MG63 (cell line): ENCODE measurements at places on chromosomes 12 and 14.

- DNase-seq = no peak
Observed at GRCh38 chr14:92635896-92636295, 112.5 kb downstream of the LGMN start.

GRCh38 chr14:76294876-76295275, 81.1 kb upstream of the ESRRB start:
- no peak for DNase-seq

GRCh38 chr12:12960639-12961209, 8.8 kb upstream of the GPRC5D start:
- DNase-seq = no peak

DNA sequence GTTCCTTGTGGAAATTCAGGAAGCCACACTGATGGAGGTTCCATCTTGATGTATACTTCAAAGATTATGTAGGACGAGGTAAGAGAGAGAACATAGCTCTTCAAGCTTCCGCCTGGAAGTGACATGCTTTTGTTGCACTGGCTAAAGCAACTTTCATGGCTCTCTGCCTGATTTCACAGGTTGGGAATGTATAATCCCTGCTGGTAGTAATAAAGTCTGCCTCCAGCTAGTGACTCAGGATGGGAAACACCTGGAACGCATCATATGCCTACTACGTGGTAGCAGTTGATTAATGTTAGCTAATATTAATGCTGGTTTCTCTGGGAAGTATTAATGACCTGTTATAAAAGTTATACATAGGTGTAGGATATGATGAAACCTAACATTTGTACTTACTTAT, 71.1 kb downstream of the PELI2 start:
- no peak for DNase-seq

DNA sequence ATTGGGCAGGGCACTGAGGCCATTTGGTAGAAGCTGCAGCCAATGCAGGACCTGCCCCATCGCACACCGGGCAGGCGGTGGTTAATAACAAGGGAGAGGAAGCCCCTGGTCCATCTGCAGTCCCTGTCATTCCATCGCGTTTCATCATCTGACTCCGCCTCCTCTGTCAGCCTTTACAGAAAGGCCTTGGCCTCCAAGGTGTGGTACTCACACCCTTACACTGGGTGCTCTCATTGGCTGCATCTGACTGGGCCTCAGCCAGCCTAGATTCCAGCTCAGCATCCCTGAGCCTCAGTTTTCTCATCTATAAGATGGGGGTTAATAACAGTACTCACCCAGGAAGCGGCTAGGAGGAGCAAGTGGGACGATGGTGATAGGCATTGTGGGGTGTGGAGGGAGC, 14.7 kb upstream of the HHIPL1 start:
- no peak for DNase-seq

DNA sequence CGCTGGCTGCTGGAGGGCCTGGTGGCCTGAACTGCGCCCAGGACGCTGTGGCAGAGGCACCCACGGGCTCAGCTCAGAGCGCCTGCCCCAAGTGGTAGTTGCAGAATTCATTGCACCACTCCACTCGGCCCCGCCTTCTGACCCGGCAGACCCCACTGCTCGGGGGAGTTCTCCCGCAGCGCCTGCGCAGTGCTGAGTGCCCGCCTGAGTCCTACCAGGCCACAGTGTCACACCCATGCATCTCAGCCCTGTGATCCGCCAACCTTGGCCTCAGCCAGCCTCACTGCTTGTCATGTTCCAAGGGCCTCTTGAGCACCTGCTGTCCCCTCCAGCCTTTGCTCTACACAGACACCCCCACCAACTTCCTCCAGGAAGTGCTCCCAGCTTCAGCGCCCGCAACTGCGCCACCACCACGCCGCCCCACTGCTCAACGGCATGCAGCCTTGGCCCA, 12.2 kb downstream of the DEGS2 start:
- no peak for DNase-seq

DNA sequence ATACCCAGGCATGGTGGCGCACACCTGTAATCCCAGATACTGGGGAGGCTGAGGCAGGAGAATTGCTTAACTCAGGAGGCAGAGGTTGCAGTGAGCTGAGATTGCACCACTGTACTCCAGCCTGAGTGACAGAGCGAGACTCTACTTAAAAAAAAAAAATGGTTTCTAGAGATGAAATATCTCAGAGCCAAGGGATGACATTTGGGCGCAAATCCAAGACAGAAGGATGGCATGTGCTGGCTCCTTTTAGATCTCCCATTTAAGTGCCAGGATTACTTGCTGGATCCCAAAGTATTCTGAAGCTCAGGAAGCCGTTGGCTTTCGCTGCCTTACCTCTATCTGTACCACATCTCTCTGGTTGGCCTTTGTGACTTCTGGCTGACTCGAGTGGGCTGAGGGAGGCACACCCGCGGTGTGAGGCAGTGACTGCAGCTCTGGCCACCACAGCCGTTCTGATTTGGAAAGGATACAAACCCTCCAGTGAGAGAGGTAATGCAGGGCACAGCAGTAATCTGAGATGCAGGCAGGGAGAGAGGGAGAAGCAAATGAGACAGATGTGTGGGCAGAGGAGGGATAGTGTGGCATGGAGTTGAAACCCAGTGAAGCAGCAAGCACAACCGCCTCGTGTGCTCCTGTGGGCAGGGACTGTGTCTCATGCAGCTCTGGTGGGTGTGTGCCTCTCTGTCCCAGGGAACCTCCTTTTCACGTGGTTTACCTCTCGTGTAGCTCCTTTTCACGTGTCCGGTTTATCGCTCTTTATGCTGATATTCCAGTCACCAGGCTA, 4.9 kb downstream of the B4GALNT3 start:
- no peak for DNase-seq

DNA sequence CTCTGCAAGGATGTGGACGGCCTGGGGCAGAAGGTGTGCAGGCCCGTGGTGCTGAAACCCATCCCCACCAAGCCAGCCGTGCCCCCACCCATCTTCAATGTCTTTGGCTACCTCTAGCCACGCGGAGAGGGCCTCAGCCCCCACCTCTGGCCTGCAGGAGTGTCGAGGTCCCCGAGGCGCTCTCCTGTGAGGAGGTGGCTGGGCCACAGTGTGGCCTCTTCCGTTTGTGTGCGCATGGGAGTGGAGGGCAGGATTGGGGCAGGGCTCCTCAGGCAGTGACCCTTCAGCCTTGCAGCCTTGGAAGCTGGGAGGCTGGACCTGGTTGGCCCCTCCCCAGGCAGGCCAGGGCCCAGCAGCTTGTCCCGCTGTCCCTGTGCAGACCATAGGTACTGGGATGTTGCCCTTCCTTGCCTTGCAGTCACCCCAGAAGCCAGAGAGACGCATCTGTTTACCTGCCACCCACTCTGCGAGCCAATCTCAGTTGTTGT, 1.9 kb downstream of the FAM181A start:
- no peak for DNase-seq

DNA sequence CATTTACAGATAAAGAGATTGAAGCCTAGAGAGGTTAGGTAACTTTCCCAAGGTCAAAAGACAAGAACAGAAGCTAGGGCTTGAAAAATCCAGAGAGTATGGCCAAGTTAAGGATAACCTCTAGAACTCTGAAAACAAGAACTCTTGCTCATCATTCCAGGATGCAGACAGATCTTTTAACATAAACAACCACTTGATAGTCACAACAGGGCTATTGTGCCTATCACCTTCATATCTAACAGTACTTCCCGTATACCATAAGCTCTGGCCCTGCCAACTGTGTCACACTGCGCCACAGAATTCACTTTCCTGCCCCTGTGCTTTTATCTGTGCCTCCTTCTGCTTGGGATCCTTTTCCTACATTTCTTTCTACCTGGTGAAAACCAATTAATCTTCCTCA, 18.2 kb downstream of the ERP29 start:
- no peak for DNase-seq

- no peak for DNase-seq
Observed at GRCh38 chr12:91213-91612, 24.6 kb downstream of the IQSEC3 start.

DNA sequence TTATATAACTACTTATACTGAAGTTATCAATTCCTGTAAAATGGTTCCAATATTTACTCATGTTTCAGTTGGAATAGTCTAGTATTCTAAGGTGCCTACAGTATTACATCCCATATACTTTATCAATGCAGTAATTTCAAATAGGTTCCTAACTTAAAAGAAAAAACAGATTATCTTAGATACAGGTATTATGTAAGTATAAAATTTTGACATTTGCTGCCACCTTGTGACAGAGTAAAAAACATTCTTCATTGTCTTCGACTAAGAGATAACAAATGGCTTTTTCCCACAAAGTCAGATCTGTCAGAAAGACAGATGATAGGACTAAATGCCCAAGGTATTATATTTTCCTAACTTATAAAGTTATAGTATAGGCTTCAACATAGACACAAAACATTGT, 78.7 kb downstream of the TXNDC16 start:
- no peak for DNase-seq

DNA sequence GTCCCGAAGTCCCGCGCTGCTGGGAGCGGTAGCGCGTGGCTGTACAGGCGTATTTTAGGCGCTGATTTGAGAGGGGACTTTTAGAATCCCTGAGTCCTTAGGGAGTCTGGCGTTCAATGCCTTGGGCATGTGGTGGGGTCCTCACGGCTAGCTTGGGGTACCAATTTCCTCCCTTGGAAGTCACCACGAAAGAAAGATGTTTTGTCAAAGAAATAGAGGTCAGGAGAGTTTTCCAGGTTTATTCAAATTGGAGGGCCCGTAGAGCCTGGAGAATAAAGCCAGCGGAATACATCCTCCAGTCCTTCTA, 63.9 kb downstream of the KLHL28 start:
- DNase-seq = no peak

DNA sequence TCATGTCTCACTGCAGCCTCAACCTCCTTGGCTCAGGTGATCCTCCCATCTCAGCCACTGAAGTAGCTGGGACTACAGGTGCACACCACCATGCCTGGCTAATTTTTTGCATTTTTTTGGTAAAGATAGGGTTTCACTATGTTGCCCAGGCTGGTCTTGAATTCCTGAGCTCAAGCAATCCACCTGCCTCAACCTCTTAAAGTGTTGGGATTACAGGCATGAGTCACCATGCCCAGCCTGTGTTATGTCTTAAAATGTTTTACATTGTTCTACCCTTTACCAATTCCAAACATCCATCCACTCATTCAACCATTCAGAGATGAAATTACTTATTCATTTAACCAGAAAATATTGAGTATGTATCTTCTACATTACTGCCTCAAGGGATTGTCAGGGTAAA, 111.6 kb upstream of the BTG1 start:
- no peak for DNase-seq

GRCh38 chr14:105979446-105979845, 453.1 kb downstream of the TMEM121 start:
- no peak for DNase-seq

GRCh38 chr14:103318750-103319419, 15.2 kb upstream of the EIF5 start:
- DNase-seq = no peak

- no peak for DNase-seq
Observed at GRCh38 chr12:17215759-17216570, 610.0 kb upstream of the LMO3 start.

GRCh38 chr12:108722992-108723766, 8.1 kb downstream of the CORO1C start:
- DNase-seq = peak; percentile 63

DNA sequence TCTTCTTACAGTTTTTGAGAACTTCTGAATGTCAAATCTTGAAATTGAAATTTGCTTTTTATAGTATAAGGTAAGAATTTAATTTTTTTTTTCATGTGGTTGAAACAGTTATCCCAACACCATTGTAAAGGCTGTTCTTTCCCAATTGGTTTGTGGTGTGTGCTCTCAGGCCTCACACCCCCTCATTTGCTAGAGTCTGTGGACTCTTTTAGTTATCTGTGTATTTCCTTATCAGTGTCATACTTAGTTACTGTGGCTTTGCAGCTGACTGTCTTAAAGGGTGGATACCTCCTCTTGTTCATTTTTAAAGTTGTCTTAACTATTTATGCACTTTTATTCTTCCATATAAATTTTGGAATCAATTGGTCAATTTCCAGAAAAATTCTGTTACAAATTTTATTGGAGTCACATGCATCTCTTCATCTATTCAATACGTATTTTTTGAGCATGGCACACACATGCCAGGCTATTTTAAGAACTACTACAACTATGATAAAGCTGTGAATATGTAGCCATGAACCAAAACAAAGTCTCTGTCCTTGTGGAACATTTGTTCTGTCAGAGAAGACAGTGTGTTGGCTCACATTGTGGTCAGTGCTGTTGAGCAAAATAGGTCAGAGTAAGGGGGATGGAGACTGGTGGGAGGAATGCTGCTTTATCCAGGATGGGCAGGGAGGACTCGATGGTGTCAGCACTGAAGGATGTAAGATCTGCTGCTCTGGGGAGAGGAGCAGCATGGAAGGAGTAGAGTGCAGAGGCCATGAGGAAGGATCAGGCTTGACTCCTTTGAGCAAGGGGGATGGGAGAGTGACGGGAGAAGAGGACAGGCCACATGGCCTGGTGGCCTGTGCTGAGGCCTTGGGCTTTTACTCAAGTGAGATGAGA, 24.1 kb downstream of the FGF23 start:
- no peak for DNase-seq

- no peak for DNase-seq
Observed at GRCh38 chr14:76977793-76978720, 50.5 kb downstream of the IRF2BPL start.

DNA sequence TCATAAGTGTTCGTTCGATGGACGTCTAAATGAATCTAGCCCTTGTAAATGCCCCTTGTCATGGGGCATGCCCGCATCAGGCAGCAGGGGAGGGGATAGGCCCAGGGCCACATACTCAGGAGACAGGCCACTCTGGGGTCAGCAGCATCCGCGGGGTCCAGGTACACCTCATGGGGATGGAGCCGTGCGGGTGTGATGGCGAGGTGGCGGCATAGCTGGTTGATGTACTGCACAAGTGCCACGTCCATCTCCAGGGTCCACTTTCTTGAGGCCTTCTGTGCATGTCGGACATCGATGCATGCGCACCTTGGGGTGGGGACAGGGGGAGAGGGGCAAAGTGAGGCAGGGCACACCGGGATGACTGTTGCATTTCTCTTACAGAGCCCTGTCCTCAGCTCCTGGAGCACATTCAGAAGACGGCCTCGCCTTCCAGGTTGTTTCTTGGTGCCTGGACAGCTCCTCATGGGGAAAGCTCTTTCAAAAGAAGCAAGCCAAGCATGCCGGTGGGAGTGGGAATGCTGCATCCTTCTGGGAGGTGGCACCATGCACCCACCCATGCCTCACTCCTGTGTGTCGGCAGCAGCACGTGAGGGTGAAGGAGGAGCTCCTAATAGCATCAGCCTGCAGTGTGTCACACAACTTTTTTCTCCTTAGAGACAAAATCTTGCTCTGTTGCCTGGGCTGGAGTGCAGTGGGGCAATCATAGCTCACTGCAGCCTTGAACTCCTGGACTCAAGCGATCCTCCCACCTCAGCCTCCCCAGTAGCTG, 47.4 kb downstream of the TRAFD1 start:
- no peak for DNase-seq

GRCh38 chr12:121722511-121722910, 10.0 kb downstream of the TMEM120B start:
- DNase-seq = no peak

GRCh38 chr14:22472935-22473854, 115.8 kb downstream of the DAD1 start:
- peak; percentile 4 for DNase-seq

GRCh38 chr14:60622917-60623257, 26.4 kb downstream of the SIX1 start:
- peak; percentile 13 for DNase-seq
